CD4-positive, alpha-beta T cell treated with Interleukin-17A for 1 hour (primary cell): ENCODE measurements at places on chromosomes 7 and 10.

- no peak for DNase-seq
These were observed 114.7 kb downstream of the EXOC4 start for GRCh38 chr7:133367561-133367960.

- DNase-seq, result no peak
These were observed 65.5 kb downstream of the SMURF1 start for GRCh38 chr7:99078416-99078815.

DNA sequence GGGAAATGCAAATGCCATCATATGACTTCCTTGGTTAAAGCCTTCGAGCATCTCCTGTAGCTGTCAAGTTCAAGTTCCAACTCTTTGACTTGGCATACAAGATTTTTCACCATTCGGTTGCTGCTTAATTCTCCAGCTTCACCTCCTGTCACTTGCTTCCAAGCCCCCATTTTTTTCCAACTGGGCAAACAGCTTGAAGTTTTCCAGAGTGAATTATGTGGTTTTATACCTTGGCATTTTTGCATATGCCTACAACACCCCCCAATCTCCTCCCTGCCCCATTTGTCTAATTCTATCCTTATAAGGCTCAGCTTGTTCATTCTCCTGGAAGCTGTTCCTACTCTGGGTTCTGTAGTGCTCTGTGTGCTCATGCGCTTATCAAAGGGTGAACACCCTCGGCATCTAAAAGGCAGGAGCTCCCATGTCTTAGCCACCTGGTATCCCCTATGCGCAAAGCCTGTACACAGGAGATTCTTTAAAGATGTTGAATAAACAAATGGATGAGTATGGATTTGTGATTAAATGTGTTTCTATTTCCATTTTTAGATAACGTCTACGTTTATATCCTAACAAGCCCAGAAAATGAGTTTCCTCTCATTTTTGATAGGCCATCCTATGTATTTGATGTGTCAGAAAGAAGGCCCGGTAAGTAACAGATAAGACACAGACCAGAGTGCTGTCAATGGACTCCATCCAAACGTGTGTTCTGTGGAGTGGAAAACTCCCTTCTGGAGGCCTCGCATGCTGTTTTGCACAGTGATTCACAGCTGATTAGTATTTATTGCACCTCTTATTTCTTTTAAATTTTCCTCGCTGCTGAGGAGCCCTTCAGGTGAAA, 52.5 kb downstream of the CDHR3 start:
- DNase-seq, result no peak

DNA sequence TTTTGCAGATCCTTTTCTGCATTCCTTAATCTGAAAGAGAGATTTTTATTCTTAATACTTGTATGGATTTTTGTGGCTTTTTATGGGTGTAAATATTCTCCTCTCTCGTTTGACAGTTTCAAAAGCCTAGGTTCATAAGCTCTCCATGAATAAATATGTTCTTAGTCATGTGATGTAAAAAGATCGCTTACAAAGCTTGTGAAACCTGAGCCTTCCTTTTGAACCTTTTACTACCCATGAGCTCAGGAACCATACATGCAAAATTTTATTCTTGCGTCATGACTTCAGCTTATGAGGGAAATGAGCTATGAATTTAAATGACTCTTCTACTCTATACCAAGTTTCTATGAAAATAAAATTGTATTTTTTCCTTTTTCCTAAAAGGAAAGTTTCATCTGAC, 98.7 kb downstream of the POLL start:
- DNase-seq, result no peak

- DNase-seq, result no peak
These were observed 331.5 kb upstream of the AKR1E2 start for GRCh38 chr10:4494551-4494950.
